Putamen (tissue), 1 donor: ENCODE measurements at places on chromosomes 16 and 17.

DNA sequence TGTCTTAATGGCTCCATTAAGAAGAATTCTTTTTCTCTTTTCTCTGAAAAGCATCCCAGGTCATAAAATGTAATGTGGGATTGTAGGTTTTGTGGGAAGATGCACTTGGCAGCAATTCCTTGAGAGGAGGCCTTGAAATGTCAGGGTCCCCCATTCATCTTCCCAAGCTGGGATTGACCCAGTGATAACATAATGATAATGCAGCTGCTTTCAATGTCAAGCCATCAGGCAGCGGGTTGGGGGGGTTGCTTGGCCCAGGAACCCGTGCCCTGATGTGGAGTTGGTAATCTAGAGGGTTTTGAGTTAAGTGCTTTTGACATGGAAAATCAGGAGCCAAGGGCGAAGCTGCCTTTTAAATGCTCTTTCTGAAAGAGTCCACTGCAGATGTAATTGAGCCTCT lies 484.0 kb downstream of the WWOX start:
- no peak for DNase-seq

DNA sequence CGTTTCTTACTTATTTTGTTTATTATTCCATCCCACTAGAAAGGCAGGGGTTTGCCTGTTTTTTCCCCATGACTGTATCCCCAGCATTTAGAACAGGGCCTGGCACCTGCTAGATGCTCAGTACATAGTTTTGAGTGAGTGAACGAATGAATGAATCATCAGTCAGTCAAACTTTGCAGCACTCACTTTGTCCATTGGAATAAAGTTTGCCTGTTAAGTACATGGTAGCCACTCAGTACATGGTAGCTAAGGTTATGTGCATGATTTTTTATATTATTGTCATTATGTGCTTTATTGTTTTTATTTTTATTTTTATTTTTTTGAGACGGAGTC lies 88.5 kb downstream of the CMIP start:
- DNase-seq, result no peak

GRCh38 chr16:66399930-66400329 lies 27.2 kb upstream of the BEAN1 start:
- DNase-seq, result no peak

- DNase-seq, result no peak
These were observed 9.4 kb downstream of the SGCA start for GRCh38 chr17:50175035-50175807.

DNA sequence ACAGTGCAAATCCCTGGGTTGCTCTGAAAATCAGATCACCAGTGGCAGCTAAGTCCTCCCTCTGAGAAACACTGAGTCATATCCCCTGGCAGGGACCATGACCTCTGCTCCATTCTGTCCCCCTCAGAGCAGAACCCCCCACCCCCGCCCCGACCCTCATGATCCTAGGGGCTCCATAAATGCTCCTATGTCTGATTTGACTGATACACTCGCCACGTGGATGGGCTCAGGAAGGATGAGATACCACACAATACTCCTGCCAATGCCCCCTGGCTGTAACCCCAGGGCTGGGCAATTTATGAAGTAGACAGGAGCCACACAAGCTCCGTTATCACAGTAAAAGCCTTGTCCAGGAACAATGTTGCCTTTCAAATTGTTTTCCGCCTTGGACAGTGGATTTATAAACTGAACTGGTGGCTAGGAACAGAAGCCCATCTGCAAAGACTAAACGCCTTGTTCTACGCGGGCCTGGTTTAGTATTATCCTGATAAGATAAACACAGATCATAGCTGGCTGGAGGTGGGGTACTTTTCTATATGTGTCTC lies 394.8 kb downstream of the SLC39A11 start:
- DNase-seq, result peak; percentile 83

DNA sequence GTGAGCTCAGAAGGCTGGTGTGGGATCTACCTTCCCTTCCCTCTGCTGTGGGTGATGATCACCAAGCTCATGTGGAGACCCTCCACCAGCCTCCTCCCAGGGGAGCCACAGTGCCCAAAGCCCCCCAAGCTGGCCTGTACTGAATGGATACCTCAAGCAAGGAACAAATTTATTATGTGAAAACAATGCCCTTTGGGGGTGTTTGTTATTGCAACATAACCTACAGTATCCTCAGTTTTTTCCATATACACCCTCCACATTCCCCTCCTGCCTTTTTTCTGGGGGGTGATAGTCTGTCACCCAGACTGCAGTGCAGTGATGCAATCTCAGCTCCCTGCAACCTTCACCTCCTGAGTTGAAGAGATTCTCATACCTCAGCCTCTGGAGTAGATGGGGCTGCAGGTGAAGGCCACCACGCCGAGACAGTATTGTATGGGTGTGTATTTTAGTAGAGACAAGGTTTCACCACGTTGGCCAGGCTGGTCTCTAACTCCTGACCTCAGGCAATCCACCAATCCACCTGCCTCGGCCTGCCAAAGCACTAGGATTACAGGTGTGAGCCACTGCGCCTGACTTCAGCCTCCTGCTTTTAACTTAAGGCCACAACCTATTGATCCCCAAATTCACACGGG lies 215.9 kb downstream of the CPPED1 start:
- no peak for DNase-seq

GRCh38 chr17:74607221-74607620 lies 15.1 kb upstream of the CD300LD start:
- DNase-seq, result no peak
